ENCODE measurements at places on chromosomes 7 and 10.

DNA sequence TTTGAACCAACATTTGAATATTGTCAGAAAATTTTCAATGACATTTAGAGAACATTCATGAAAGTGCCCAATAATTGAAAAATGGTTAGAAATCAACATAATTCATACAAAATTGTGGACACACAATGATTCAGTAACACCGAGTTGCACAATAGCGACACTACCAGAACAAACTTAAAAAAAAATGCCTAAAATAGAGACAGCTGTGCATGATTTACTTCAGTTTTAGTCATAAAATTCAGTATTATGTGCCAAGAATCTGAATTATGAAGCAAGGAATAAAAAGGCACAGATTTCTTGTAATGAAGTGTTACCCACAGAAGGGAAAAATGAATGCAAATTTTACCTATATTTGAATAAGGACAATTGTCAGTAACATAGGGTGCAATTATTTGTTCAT is 396.0 kb downstream of the SEMA3D start:
- DNase-seq, result no peak

- DNase-seq, result no peak
Observed at GRCh38 chr10:14200698-14201544, 129.8 kb downstream of the FRMD4A start.

- DNase-seq, result no peak
Observed at GRCh38 chr10:101442456-101442800, 88.5 kb downstream of the BTRC start.

DNA sequence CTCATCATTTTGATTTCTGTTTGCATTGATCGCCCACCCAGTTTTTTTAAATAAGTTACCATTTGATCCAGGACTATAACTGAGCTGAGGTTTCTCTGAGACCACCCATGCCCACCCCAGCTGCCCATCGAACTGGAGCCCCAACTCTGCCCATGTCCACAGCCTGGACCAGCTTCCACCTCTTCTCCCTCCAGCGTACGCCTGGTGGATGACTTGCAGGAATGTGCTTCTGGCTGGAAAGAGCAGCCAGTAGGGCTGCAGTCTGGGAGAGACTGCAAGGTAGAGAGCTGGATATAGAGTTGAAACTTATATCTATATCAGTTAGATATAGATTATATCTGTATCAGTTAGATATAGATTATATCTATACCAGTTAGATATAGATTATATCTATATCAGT is 25.8 kb upstream of the LRRC18 start:
- no peak for DNase-seq

DNA sequence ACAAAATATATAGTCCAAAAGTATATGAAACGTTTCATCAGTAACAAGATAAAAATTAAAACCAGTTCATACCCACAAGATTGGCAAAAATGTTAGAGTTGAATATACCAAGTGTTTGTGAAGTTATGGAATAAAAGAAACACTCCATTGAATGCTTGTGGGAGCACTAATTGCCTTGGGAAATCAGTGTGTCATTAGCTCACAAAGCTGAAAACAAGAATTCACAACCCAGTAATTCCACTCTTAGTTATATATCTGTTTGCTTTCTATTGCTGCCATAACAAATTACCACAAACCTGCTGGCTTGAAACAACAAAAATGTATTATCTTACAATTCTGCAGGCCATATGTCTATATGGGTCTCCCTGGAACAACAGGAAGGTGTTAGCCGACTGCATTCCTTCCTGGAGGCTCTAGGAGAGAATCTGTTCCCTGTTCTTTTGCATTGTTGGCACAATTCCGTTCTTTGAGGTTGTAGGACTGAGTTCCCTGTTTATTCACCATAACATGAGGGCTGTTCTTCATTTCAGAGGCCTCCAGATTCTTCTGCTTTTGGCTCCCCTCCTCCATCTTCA is 45.7 kb downstream of the SEM1 start:
- no peak for DNase-seq

Data from GM13976 (cell line).